Activated CD8-positive, alpha-beta memory T cell treated with anti-CD3 and anti-CD28 coated beads for 1 hour (primary cell): ENCODE measurements at places on chromosomes 2 and 18.

DNA sequence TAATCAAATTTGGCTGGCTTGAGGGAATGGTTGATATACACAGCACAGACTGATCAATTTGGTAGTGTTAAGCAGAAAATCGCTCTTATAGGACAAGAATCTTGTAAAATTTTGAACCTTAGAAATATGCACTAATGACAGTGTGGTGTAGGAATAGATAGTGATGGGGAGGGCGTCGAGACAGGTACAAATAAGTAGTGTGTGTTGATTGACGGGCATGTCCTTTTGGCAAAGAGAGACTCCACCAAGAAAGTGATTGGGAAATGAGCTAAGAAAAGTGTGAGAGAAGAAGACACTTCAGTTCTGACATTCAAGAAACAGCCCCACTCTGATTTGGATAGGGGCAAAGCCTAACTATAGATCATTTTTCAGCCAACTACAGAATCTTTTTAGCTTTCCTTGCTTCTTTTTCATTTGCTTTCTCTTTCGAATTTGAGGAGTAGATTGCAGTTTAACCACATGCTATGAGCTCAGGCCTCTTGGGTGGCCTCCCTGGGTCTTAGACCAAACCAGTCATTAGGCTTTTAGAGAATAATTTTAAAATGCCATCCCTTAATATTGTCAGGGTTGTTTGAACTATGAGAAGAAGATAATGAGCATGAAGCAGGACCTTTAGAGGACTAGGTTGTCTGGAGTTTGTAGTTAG lies 127.1 kb downstream of the CERS6 start:
- no peak for DNase-seq

DNA sequence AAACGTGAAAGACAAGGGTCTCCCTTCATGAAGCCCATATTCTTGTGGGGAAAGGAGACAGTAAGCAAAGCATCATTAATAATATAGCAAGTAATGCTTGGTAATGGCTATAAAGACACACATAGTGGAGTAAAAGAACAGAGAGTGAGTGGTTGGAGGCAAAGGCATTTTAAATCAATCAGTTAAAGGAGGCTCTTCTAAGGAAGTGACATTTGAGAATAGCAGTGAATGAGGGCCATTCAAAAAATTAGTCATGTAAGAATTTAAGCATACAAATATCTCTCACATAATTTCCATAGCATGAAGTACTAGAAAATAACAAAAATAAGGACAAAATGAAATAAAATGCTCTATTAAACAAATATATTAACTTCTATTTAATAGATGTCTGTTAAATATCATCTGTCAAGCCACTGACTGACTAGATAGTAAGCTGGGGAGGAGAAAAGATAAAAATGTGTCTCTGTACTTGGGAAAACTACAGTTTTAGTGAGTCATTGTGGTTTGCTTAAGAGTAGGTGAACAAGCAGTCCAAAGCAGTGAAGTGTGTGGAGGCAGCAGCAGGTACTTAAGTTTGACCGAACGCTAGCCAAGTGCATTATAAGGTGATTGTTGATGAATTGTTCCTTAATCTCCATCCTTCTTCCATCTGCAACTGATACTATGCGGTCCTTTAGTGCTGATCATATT lies 160.1 kb downstream of the PARD3B start:
- no peak for DNase-seq

DNA sequence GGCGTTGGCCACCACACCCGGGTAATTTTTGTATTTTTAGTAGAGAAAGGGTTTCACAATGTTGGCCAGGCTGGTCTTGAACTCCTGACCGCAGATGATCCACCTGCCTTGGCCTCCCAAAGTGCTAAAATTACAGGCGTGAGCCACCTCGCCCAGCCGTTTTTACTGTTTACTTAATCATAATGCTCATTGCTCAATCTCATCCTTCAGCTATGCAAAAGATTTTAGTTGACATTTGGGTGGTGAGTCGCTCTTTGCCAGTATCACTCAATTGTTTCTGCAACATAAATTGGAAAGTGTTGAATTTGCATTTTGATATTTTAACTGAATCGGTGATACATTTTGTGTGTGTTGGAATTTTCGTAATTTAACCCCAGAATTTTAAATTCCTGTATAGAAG lies 7.8 kb upstream of the ZNF532 start:
- DNase-seq, result no peak

- no peak for DNase-seq
Measured at GRCh38 chr18:47418746-47419145, 167.3 kb upstream of the SKOR2 start.

DNA sequence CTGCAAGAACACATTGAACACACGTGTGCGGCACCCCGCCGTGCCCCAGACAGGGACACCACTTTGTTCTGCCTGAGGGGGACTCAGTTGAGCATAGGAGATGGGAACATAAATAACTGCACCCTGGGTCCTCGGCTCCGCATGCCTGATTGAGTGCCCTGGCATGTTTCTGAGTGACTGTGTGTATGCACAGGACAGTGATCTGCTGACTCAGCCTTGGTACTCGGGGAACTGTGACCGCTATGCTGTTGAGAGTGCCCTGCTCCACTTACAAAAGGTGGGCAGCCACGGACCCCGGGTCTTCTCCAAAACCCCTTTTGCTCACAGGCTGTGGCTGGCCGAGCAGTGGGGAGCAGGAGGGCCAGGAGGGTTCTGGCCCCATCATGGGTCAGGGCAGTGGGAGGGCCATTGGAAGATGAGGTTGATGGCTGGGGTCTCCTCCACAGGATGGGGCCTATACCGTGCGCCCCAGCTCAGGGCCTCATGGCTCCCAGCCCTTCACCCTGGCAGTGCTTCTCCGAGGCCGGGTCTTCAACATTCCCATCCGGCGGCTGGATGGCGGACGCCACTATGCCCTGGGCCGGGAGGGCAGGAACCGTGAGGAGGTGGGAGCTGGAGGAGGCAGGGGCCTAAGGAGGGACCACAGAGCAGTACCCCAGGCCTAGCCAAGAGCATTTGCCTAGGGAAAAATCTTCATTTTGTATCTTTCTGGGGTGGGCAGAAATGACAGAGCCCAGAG lies 16.9 kb downstream of the SH2D6 start:
- DNase-seq, result no peak

DNA sequence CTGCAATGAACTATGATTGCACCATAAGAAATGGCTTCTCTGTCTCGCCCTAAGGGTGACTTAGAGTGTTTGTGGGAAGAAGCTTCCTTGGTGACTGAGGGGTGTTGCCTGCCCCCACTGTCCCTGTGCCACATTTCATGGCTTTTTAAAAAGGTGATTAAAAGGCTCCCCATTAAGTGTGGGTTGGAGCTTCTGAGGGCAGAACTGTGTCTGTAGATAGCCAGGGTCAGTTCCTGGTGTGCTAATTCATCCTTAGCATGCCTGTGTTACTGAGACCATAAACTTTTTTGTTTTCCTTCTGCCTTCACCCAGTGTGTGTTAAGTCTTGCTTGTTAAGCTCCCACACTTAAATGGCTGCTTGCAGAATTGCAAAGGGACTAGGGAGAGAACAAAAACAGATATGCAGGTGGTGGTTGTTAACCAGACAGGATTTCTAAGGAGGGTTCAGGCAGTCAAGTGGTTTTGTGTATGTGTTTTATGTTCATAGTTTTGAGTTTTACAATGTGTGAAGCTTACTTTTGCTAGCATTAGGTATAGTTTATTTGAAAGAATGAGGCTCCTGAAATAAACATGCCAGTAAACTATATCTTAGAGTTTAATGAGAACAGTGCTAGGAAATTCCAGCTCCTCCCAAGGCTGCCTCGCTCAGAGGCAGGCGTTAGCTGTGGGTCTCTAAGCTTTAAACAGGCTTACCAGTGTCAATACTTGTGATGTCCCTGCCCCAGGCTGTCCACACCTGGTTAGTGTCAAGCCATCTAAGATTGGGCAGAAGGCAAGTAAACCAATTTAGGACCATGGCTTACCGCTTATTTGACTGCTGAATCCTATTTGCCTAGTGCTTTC lies 14.5 kb downstream of the CERS6 start:
- no peak for DNase-seq

DNA sequence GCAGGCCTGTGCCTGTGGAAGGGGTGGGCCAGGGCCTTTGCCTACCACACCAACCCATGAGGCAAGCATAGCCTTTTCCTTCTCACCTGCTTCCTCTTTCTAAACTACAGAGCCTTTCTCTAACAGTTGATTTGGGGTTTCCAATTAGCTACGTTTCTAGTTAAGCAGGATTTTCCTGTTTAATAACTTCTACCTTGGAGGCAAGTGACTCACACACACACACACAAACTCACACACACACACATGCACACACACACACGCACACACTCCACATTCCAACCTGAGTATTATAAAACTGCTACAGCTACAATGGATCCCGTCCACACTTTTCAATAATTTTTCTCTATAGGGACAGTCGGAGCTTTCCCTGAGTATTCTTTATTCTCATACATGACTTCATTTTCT lies 84.9 kb downstream of the SOX11 start:
- no peak for DNase-seq

- DNase-seq, result no peak
Measured at GRCh38 chr18:11149441-11150270, at the start of gene PIEZO2. TSS of gene PIEZO2 (minus strand) at chr18:11149569. CDS start at chr18:11148588, 981 bp downstream.

GRCh38 chr18:79476918-79477571 lies 81.3 kb downstream of the NFATC1 start:
- no peak for DNase-seq
